Activated CD4-positive, alpha-beta T cell treated with anti-CD3 and anti-CD28 coated beads for 36 hours (primary cell): ENCODE measurements at places on chromosomes 2 and 18. TPM values are rescaled to one million over a fixed set of nuclear protein-coding genes. Genes with fewer than 3 reads are reported as not detected.

RAB17 gene
- total RNA-seq: 0.30 TPM

SAG gene
- not detected for total RNA-seq

TLX2 gene
- total RNA-seq: 0.18 TPM

WIPF1 gene
- total RNA-seq: 161 TPM

SERPINB10 gene
- not detected for total RNA-seq

SYT4 gene
- total RNA-seq: not detected

RTKN gene
- 2.5 TPM for total RNA-seq

KLHL41 gene
- 0.46 TPM for total RNA-seq

EMX1 gene
- total RNA-seq: not detected

PROC gene
- total RNA-seq: not detected

IL1R2 gene
- total RNA-seq: 25.4 TPM

RESP18 gene
- total RNA-seq: not detected

PPM1B gene
- 34.8 TPM for total RNA-seq

NLRC4 gene
- total RNA-seq: 0.07 TPM

CHRNG gene
- total RNA-seq: not detected

CYP26B1 gene
- not detected for total RNA-seq

IL36A gene
- total RNA-seq: not detected

LAMA1 gene
- total RNA-seq: not detected

RNF144A gene
- 38.6 TPM for total RNA-seq

HJURP gene
- 111 TPM for total RNA-seq

FBXO48 gene
- total RNA-seq: 2.0 TPM

RPRM gene
- not detected for total RNA-seq

GNAL gene
- total RNA-seq: 0.21 TPM

APCDD1 gene
- total RNA-seq: not detected

GALR1 gene
- total RNA-seq: not detected

CYS1 gene
- total RNA-seq: not detected

AKAIN1 gene
- total RNA-seq: not detected

SULT1C2 gene
- total RNA-seq: not detected

IL36G gene
- total RNA-seq: not detected

ACADL gene
- total RNA-seq: not detected

SLC9A4 gene
- total RNA-seq: 0.11 TPM

ITGAV gene
- 5.1 TPM for total RNA-seq

NT5DC4 gene
- total RNA-seq: not detected

NR4A2 gene
- total RNA-seq: 19.1 TPM

GPAT2 gene
- total RNA-seq: 10.0 TPM

NPHP1 gene
- 2.8 TPM for total RNA-seq

TANC1 gene
- total RNA-seq: 1.1 TPM

AOX1 gene
- total RNA-seq: 0.65 TPM

PAX8 gene
- total RNA-seq: 2.1 TPM
